ENCODE measurements at places on chromosomes 12 and 14. TPM values are rescaled to one million over a fixed set of nuclear protein-coding genes. Genes with fewer than 3 reads are reported as not detected.

DNA sequence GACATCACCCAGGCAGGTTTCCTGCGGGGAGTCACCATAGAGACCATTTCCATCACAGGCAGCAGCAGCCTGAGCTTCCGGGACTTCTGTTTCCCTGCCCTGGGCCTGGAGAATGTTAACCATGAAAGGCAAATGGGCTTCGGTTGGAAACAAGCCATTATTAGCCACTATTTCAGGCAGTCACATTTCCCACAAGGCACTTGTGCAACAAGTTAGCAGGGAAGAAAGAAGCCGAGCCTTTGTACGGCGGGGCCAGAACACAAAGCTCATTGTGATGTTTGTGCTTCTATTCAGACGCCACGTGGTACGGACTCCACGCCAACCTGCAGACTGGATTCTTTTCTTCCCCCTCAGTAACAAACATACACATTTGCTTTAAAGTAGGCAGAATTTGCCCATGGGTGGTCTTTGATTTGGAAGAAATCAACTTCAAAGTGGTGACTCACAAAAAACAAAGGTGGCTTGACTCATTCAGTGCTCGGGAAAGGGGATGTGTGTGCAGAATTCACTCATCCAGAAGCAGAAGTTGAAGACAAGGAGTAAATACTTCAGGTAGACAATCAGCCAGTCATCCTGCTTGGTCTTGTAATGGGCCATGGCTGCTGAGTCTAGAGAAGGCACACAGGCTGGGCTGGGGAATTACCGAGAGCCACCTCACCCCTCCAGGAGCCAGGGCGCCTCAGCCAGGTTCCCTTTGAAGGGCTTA lies 154.2 kb upstream of the PRMT8 start:
- peak; percentile 21 for DNase-seq

GRCh38 chr14:68956724-68957123 lies 22.4 kb downstream of the ACTN1 start:
- DNase-seq: no peak

DNA sequence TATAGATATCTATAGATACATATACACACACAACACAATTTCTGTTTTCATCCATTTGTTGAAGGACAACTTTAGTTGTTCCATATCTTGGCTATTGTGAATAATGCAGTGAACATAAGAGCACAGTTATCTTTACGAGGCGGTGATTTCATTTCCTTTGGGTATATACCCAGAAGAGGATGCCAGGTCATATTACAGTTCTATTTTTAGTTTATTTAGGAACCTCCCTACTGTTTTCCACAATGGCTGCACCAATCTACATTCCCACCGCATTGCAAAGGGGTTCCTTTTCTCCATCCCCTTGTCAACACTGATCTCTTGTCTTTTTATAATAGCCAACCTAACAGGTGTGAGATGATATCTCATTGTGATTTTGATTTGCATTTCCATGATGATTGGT lies 143.4 kb upstream of the ARHGAP5 start:
- no peak for DNase-seq

- DNase-seq: no peak
Observed at GRCh38 chr12:121170151-121170550, 37.5 kb downstream of the P2RX7 start.

EFS gene
- total RNA-seq: 10.4 TPM

PITPNM2 gene
- total RNA-seq: 25.9 TPM

SDR9C7 gene
- not detected for total RNA-seq

FAM161B gene
- 3.8 TPM for total RNA-seq

CATSPERB gene
- total RNA-seq: 3.0 TPM

Data from upper lobe of right lung (tissue), 1 donor.